ENCODE measurements at places on chromosomes 4 and X. TPM values are rescaled to one million over a fixed set of nuclear protein-coding genes. Genes with fewer than 3 reads are reported as not detected.

The MAGIX gene
- 5.0 TPM for total RNA-seq

The TAF7L gene
- not detected for total RNA-seq

The ACE2 gene
- total RNA-seq = 47.8 TPM

The POU4F2 gene
- total RNA-seq = 0.33 TPM

The SPANXA2 gene
- total RNA-seq = not detected

The ARMCX6 gene
- total RNA-seq = 44.0 TPM

The CC2D2A gene
- total RNA-seq = 20.5 TPM

The IBSP gene
- total RNA-seq = not detected

GRCh38 chrX:14616301-14616700 is 87.0 kb downstream of the GLRA2 start:
- DNase-seq = no peak

GRCh38 chr4:143407474-143407873 is 70.8 kb downstream of the GAB1 start:
- DNase-seq = no peak

- DNase-seq = no peak
Observed at GRCh38 chr4:185040523-185040922, 22.2 kb downstream of the HELT start.

GRCh38 chrX:84487365-84488353 is 14.6 kb downstream of the HDX start:
- DNase-seq = no peak

GRCh38 chr4:164508097-164508496 is 245.8 kb upstream of the SMIM31 start:
- no peak for DNase-seq

- DNase-seq = no peak
Observed at GRCh38 chrX:18448416-18448815, 23.0 kb downstream of the CDKL5 start.

DNA sequence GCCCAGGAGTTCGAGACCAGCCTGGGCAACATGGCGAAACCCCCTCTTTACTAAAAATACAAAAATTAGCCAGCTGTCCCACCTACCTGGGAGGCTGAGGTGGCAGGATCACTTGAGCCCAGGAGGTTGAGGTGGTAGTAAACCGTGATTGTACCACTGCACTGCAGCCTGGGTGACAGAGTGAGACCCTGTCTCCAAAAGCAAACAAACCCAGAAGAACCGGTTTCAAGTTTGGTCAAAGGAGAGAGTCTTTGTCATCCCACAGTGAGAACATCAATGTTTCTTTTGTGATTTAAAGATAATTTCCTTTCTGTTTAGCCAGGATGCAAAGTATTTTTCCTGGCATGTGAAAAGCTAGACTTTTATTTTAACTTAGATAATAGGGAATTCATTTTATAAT is 26.7 kb downstream of the PDK3 start:
- no peak for DNase-seq

DNA sequence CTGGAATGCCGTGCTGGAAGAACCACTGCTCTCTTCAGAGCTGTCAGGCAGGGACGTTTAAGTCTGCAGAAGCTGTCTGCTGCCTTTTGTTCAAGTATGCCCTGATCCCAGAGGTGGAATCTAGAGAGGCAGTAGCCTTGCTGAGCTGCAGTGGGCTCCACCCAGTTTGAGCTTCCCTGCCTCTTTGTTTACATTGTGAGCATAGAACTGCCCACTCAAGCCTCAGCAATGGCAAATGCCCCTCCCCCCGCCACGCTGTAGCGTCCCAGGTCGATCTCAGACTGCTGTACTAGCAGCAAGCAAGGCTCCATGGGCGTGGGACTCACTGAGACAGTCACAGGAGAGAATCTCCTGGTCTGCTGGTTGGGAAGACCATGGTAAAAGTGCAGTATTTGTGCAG is 34.8 kb upstream of the MUC7 start:
- peak; percentile 11 for DNase-seq

DNA sequence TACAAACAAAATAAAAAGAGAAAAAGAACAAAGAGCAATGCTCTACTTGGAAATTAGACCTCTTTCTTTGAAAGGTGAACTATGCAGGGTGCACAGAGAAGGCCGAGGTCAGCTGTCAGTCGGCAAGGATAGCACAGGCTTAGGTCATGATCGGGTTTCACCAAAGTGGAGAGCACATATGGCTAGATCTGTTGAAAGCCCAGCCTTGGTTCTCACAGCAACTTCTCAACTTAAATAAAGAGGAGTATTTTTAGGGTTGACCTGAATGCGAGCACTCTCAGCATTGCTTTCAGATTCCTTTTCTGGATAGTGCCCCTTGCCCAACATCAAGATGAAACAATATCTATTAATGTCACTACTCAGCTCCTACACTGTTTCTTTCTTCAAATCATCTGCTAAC is 122.9 kb upstream of the GPC4 start:
- no peak for DNase-seq

DNA sequence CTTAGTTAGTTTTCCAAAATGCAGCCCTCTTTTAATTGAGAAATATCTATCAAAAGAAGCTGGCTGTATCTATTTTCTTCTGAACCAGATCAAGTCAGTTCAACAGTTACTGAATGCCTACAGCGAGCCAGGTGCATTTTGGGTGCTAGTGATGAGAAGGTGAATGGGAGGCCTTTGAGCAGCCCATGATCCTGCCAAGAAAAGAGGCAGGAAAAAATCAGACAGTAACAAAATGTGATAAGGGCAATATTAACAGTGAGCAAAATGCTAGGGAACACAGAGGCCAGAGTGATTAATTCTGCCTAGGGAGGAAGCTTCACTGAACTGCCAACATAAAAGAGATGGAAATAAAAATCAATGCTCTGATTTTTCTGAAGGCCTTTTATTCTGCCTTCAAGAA is 248.5 kb downstream of the SNCA start:
- no peak for DNase-seq

- peak; percentile 61 for DNase-seq
Observed at GRCh38 chr4:173990869-173991210, 292.6 kb downstream of the FBXO8 start.

- peak; percentile 70 for DNase-seq
Observed at GRCh38 chr4:103786014-103786413, 66.2 kb upstream of the TACR3 start.

DNA sequence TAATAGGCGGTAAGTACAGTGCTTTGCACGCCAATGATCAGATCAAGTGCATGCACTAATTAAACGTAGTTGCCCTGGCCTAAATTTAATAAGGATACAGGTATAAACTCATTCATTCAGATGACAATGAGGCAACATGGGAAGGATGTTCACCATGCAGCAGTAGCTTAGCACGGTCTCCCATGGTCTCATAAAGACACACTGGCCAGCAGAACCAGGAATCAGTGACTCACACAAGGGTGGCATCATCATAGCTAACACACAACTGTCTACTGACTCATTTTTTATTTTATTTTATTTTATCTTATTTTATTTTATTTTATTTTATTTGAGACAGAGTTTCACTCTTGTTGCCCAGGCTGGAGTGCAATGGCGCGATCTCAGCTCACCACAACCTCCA is 42.7 kb downstream of the TMEM156 start:
- DNase-seq = no peak

- no peak for DNase-seq
Observed at GRCh38 chr4:139763205-139763604, 97.6 kb downstream of the MGST2 start.

DNA sequence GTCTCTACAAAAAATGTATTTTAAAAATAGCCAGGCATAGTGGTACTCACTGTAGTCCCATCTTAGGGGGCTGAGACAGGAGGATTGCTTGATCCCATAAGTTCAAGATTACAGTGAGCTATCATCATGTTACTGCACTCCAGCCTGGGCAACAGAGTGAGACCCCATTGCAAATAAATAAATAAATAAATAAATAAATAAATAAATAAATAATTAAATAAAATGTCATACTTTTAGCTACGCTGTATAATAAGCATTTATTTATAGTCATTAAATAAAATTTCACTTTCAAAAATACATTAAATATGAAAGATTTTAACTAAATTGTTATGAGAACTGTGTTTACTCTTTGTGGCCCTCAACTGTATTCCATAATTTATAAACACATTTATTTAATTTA is 1124.2 kb downstream of the PCDH7 start:
- DNase-seq = no peak

GRCh38 chr4:2865196-2865780 is 21.6 kb downstream of the ADD1 start:
- no peak for DNase-seq

DNA sequence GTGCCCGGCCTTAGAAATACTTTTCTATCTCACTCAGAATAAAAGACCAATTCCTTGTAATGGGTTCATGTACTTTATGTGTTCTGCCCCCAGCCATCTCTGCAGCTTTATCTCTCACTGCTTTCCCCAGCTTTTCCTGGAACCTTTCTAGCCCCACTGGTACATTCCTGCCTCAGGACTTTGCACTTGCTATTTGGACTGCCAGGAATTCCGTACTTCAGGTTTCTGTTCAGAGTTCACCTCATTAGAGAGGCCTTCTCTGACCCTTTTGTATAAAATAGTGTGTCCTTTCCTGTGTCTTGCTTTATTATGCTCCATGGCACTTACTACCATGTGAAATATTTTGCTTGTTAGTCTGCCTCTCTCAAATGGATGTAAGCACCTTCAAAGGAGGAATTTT is 112.5 kb downstream of the PDLIM5 start:
- peak; percentile 43 for DNase-seq

DNA sequence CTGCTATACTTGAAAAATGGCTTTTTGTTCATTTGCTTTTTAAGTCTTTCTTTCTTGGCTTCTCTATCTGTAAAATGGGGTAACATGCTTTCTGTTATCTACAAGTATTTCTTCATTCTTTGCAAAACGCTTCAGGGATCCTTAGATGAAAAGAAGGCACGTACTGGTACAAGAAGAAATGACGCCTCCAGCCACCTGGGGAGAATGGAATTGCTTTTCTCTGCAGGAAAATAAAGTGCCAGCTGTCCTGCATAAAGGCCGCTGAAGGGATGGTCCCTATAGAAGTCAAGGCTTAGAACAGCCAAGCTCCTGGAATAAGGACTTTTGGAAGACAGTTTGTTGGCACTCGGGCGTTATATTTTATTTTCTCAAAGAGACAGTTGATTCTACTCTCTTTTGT is 210.8 kb upstream of the RASGEF1B start:
- DNase-seq = no peak

DNA sequence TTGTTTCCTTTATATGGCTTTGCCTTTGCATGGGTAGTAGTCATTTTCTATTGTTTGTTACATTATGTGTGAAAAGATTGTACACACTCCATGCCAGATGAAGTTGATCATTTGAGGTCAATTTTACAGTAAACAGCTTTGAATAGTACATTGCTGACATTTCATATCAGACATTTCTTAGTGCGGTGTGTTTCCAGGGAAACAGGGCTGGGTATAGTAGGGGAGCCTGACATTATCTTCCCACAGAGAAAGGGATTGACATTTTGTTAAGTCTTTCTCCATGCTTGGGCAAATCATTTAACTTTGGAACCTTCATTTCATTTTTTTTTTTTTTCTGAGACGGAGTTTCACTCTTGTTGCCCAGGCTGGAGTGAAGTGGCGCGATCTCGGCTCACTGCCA is 5.0 kb downstream of the FUNDC2 start:
- no peak for DNase-seq

GRCh38 chr4:112721627-112722026 is 84.7 kb downstream of the LARP7 start:
- no peak for DNase-seq

DNA sequence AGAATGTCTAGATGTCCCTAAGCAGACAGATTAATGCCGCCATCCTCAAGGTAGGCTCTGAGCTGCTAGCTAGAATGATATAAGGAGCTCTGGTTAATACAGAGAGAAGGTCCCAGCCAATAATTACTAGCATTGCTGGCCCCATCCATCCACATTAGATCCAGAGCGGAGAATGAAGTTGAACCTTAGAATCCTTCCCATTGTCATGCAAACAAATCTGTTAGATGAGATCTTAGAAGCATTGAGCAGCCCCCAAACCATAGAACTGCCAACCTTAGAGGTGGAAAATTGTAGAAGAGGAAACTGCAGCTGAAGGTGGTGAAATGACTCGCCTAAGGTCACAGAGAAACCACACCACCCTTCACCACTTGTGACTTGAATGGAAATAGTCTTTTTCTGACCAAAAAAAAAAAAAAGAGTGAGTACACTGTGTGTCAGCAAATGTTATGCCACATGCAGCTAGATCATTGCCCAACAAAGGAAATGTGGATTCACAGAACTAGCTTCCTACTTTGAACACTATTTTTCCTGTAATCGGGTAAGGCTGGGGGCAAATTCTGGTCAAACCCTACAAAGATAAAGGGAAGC is 162.1 kb downstream of the SMIM20 start:
- DNase-seq = no peak

GRCh38 chr4:6984612-6985425 is 58.4 kb upstream of the TADA2B start:
- DNase-seq = no peak

All from hepatocyte (in vitro differentiated cells).